CD4-positive, alpha-beta T cell treated with Interferon alpha-2 for 1 hour (primary cell): ENCODE measurements at places on chromosomes 11 and 22.

- no peak for DNase-seq
Observed at GRCh38 chr11:95143106-95143681, 53.5 kb downstream of the ENDOD1 start.

GRCh38 chr11:77884186-77884828 is 63.4 kb downstream of the AAMDC start:
- DNase-seq = no peak

GRCh38 chr11:70517988-70518907 is 119.9 kb downstream of the CTTN start:
- DNase-seq = no peak

GRCh38 chr11:117528097-117528721 is 200.6 kb downstream of the CEP164 start:
- no peak for DNase-seq

- DNase-seq = no peak
Observed at GRCh38 chr11:65388731-65389130, 2.3 kb downstream of the FRMD8 start.

DNA sequence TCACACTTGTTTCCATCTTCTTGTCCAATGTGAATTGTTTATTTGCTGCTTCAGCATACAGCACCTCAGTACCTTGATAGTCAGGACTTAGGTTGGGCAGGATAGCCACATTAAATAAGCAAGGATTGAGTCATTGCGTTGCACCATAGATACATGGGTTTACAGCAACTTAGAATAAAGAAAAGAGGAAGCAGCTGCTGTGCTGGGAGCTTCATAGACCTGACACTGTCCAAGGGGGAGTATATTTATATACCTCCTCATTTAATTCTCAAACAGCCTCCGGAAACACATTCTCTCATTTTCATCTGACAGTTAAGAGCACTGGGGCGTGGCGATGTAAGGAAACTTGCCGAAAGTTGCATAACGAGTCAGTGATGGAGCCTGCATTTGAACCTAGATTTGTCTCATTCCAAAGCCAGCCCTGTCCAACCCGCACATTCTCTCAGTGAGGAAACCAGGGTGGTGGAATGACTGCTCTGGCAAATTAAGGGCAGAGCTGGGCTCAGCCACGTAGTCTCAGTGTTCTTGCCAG is 42.2 kb downstream of the UBASH3B start:
- peak; percentile 61 for DNase-seq

DNA sequence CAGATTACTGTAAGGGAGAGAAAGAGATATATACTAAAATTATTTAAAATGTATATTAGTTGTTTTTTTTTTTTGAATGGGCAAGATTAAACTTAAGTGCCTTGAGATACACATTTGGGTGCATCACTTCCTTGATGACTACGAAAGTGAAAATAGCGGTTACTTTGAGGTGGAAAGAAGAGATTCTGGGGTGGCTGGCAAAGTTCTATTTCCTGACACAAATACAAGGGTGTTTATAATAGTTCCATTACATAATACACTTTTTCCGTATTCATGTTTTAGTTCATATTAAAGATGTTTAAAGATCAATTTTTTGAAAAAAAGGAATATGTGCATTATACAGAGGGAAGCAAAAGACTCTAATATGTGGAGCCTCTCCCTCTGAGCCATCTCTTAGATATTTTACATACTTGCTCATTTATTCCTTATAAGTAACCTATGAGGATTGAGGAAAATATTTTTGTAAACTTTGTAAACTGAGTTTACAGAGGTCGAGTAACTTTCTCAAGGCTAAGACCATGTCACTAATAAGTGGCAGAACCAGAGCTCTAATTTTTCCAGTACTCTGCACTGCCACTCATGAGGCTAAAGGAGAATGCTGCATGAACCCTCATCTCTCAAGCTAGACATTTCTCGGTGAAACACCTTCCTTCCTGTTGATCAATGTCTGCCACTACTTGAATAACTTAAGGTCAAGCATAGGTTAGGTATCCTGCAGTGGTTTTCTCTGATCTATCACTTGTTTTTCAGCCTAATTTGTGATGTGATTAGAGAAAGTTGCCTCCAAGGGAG is 58.6 kb downstream of the DDIAS start:
- peak; percentile 79 for DNase-seq

DNA sequence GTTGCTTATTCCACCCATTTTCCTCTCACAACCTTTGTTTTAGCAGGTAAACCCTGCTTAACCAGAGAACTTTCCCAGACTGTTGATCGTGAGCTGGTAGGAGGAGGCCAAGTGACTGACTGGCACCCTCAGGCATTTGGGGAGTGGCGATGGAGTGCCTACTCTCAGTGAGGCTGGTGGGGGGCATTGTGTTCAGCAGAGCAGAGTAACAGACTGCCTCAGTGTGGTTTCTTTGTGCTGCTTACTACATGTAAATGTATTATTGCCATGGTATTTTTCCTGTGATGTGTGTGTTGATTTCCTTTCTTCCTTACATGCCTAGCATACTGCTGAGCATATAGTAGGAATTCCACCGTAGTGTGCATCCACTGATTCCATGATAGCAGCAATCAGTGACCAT is 2.6 kb downstream of the MARK2 start:
- no peak for DNase-seq

- no peak for DNase-seq
Observed at GRCh38 chr11:72478669-72479068, 44.3 kb upstream of the CLPB start.

DNA sequence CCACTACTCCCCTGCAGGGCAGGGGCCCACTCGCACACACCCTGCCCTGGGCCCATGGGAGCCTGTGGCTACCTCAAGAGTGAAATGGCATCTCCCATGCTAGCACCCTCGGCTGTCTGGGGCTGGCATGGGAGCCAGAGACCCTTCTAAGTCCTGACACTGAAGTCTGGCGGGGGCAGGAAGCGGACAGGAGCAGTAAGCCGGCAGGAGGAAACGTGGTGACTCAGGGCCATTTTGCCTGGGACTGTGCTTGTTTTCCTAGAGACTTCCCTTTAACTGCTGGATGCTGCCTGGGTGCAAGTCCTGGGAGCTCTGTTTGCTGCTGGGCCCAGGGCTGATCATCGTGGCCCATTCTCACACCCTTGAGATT is 16.8 kb downstream of the RELT start:
- no peak for DNase-seq

GRCh38 chr11:119185981-119186634 is 833 bp downstream of the NHERF4 start:
- DNase-seq = no peak

DNA sequence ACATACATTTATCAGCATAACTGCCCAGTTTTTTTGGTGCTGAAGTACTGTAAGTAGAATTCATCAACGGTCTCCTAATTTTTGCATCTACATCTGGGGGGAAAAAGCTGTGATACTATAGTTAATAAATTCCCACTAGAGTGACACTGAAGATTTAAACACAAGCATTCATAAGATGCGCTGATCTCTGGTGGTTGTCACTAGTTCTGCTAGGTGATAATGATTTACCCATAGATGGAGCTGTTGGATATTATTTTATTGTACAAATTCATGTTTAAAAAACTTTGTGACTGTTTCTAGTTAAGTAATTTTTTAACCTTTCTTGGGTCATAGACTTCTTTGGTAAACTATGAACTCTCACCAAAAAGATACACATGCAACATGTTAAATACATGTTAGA is 106.6 kb downstream of the EMSY start:
- DNase-seq = no peak

DNA sequence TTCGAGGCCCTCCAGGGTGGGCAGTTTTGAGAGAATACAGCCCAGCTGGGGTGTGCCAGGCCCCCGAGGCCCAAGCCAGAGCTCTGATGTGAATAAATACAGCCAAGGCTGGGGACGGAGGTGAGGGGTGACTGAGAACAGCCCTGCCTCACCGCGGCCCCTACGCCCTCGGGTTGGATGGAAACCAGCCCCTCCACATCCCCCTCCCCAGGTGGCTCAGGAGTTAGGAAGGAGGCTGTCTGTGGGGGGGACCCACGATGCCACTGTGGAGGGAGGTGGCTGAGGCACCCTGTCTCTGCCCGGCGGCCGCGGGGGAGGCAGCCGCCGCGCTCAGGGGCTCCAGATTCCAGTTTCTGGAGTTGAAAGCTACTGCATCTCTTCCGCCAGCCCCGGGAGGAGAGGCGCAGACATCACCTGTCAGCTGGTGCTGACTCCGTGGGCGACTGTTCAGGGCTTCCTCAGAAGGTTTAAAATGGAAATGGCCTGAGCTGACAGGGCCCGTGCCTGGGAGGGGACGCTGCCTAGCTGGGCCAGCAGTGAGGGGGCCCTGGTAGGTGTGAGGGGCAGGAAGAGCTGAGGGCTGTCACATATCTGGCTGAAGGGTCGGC is 1.4 kb downstream of the FLRT1 start:
- no peak for DNase-seq

DNA sequence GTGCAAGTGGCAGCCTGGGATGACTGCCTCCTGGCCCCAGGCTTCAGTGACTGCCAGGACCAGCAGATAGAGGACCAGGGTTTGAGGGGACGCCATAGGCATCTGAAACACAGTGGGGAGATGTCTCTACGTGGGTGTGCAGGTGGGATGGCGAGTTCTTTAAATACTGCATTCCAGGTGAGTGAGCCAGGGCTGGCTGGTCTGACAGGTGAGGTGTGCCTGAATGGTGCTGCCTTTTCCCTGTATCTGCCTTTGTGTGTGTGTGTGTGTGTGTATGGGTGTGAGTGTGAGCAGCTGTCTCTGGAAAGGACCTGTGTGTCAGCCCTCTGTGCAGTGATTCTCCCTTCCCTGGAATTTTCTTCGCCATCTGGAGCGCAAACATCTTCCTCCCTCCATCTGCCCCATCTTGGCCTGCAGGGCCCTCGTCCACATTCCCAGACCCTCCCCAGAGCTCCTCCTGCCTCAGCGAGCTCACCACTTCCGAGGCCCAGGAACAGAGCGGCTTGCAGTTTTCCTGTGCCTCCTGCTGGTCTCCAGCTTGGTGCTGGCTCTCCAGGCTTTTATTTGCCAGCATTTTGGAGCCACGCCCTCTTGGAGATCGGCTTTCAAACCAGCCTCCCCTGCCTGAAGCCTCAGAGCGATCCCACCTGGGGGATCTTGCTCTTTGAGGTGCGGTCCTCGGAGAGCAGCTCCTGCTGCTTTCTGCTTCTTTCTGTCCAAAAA is at the start of gene GPHA2:
Gene GPHA2 (minus strand): TSS at position 535 of the 723 bp plus-strand sequence. CDS start 433 bp downstream, at position 102.
- DNase-seq = no peak

- no peak for DNase-seq
Observed at GRCh38 chr11:94822080-94822479, 53.9 kb downstream of the AMOTL1 start.

- DNase-seq = no peak
Observed at GRCh38 chr11:40958707-40959106, 500.7 kb downstream of the LRRC4C start.

GRCh38 chr11:111515591-111515990 is 1.0 kb downstream of the HOATZ start:
- no peak for DNase-seq

GRCh38 chr11:44351006-44351660 is 41.2 kb upstream of the ALX4 start:
- DNase-seq = no peak

DNA sequence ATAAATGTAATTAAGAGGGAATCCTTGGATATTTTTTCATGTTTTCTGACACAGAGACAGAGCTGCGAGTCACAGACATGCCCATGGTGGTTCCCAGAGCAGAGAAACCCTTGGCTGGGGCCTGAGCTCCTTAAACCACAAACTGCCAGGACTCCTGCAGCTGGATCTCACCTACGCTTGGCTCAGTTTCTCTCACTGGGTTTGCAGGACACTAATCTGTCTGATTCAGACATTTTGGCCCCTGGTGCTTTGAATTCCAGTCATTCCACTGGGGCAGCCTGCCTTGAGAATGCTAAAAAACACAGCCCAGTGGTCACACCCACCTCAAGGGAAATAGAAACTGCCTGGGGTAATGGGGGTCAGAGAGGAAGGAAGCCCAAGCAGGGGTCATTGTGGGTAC is 122.6 kb downstream of the CCDC81 start:
- no peak for DNase-seq

GRCh38 chr22:48452766-48453165 is 1374.9 kb downstream of the BRD1 start:
- no peak for DNase-seq

DNA sequence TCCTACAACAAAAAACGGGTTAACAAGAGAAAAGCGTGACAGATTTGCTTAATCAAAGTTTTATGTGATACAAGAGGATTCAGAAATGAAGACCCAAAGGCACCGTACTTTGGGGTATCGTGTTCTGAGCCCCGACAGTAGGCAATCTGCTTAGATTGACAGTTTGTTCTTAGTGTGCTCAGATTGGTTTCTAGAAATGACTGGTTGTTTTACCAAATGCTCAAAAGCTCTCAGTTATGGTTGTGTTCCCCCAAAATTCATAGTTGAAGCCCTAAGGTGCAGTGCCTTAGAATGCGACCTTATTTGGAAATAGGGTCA is 102.7 kb downstream of the RASSF10 start:
- no peak for DNase-seq

- DNase-seq = no peak
Observed at GRCh38 chr22:29386708-29387107, 1.7 kb downstream of the AP1B1 start.

DNA sequence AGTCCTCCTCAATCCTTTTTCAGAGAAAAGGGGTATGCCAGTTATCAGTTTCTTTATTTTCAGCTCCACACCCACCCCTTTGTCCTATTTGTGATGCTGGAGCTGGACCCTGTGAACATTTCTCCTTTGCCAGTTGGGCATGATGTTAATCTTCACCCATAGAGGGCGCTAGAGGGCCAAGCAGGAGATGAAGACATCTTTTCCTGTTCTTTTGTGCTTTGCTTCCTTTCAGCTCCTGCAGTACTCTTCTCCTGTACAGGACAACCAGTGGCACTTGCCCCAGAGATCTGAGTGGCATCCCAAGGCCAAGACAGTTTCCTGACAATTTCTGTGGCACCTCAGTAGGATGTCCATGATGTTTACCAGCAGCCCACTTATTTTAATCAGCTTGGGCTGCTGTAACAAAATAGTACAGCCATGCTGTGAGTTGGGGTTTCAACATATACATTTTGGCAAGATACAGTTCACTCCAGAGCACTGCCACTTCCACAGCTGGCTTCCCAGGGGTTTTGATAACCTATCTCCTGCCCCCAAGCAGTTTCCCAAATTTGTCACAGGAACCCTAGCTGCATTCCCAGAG is 4.6 kb downstream of the SAA2 start:
- DNase-seq = peak; percentile 85

- DNase-seq = peak; percentile 80
Observed at GRCh38 chr11:95154514-95154913, 64.9 kb downstream of the ENDOD1 start.

DNA sequence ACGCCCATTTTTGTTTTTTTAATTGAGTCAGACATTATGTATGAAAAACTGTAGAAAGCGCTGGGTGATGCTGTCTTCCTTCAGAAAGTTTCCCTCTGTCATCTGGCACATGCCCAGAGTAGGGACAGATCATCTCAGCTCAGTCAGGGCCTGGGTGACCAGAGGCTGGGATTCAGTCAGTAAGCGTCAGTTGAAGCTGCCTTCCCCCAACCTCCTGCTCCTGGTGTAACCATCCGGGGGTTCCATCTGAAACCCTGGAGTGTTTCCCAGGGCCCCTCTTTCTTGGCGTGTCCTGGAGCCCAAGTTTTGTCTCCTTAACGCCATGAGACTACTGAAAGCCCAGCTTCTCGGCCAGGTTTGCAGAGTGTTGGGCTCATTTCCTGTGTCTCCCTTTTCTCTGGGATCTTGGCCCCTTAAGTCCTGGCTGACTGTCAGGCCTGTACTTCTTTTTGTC is 10.7 kb downstream of the PPFIA1 start:
- no peak for DNase-seq

- no peak for DNase-seq
Observed at GRCh38 chr11:13098063-13098462, 88.9 kb downstream of the RASSF10 start.

- DNase-seq = no peak
Observed at GRCh38 chr22:35128637-35129036, 62.7 kb downstream of the ISX start.

- DNase-seq = no peak
Observed at GRCh38 chr11:109972181-109972715, 120.9 kb upstream of the ZC3H12C start.
